ENCODE measurements at places on chromosomes 2 and 18.

DNA sequence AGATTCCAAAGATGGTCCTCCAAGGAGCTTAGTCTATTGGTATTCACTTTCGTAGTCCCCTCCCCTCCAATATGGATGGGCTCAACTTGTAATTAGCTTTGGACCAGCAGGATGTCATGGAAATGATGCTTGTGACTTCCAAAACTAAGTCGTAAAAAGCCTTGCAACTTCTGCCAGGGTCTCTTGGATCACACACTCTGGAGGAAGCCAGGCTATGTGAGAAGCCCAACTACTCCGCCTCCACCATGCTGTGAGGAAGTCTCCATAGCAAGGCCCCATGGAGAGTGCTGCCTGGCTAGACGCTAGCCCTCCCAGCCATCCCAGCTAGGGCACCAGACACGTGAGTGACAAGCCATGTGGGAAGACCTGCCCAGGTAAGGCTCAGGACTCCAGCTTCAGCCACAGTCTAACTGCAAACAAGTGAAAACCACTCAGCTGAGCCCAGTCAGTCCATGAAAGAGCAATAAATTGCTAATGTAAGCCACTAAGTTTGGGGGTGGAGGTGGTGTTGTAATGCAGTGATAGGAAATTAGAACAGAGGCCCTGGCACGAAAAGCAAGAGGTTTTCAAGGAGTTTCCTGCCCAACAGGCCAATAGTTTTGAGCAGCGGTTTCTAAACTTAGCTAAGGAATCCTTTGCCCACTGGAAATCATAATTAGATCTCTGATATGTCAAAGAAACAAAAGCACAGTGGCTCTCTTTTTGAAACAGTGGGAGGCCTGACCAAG is 77.5 kb upstream of the GLI2 start:
- no peak for DNase-seq

DNA sequence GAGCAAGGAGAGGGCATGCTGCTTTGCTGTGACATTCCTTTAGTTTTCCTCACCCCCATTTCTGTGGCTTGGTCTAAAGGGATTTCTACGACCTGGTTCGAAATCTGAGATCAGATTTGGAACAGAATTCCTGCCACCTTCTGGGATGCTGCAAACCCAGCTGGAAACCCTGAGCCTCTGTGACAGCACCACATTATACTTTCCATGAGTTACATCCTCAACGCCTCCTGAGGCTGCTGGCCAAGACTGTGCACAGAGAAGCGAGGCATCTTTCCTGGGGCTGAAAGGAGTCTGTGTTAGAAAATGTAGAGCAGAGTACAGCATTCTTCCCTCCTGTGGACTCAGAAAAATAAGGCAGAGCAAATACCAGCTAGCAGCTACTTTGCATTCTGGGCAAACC is 138.1 kb upstream of the CHAC2 start:
- DNase-seq, result no peak

- no peak for DNase-seq
Measured at GRCh38 chr18:76975577-76976110, 153.3 kb downstream of the ZNF236 start.

DNA sequence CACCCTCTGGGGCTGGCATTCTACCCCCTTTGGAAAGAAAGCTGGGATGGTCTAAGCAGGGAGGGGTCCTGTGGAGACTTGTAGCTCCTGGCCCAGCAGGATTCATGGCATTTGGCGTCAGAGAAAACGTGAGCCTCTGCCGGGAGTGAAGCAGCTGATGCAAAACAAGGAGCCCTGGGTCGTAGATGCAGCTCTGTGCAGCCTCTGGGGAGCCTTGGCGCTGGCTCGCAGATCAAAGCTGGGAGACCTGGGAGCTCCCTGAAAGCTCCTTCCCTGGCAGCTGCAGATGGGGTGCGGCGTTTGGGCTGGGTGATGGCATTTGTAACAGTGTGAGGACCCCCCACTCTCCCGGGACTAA is 148.3 kb downstream of the KLHL29 start:
- DNase-seq, result no peak

DNA sequence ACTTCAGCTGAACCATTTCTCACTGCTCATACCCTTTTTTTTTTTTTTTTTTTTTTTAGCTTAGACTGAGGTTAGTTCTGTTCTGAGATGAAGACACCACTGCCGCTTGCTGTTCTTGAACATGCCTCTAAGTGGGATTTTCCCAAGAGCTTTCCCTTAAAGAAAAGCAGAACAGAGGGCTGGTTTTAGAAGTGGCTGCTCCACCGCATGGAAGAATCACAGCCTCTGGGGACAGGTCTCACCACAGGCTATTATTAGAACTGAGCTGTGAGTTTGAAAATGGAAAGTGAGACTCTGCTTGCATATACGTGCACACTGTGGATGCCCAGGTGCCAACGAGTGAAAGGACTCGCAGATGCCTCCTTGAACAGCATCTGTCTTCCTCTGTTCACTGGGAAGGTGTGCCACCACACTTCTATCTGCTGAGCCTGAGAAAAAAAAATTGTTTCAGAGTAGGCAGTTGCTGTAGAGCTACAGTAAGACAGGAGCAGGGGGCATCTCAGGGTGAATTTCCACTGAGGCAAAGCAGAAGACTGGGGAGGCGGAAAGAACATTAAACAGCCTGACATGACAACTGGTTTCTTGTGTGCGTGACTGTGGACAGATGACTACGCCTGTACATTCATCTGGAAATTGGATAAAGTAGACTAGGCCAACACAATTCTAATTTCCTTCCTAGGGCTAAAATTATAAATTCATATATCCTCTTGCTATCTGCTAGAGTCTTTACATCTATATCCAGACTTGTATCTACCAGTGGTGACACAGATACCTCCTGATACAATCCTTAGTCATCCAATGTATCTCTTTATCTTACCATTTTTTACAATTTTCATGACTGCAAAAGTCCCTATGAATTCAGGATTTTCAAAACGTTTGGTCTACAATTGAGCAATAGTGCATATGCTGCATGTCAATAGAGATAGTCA is 1045.7 kb upstream of the CELF4 start:
- DNase-seq, result no peak

- DNase-seq, result no peak
Measured at GRCh38 chr2:109266496-109266895, 137.5 kb downstream of the SH3RF3 start.

DNA sequence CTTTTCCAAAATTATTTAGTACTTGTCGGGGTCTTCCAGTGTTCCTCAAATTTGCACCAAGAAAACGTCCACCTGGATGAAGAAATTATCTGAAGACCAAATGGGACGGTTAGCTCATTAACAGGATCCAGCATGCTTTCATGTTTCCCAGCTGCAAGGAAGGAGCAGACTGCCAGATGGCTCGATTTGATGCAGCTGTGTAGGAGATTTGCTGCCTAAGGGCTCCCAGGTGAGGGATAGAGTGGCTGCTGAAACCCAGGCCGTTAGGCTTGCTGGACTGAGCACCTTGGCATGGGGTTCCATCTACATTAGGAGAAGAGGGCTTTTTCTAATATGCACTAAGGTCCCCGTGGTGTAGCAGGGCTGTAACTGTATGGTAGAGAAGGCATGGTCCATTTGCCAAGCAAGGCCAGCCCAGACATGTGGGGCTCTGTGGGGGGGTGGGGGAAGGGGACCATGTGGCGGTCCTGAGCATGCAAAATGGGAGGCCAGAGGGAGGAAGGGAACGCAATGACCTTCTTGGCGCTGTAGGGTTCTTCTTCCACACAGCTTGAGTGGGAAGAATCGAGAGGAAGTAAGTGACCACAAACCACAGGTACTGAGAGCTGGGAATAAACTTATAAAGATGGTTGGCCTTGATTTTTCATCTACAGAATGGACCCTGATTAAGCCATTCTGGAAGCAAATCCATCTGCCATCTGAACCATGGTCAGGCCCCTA is 144.0 kb downstream of the TMEM163 start:
- no peak for DNase-seq

DNA sequence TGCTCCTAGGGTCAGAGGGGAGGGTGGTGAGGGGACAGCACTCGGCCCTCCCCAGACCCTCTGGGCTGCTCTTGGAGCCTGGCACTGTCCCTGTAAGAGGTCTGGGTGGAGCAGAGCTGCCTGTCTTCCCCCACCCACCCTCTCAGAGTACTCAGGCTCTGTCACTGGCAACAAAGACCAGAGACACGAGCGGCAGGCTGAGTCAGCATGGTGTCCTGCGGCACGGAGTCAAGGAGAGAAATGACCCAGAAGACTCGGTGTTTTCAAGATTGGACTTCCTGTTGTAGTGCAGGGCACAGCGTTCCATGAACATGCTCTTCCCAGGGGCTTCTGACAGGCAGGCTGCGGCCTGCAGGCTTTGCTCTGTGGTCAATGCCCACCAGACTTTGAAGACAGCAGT is 19.9 kb downstream of the SIGLEC15 start:
- DNase-seq, result no peak

DNA sequence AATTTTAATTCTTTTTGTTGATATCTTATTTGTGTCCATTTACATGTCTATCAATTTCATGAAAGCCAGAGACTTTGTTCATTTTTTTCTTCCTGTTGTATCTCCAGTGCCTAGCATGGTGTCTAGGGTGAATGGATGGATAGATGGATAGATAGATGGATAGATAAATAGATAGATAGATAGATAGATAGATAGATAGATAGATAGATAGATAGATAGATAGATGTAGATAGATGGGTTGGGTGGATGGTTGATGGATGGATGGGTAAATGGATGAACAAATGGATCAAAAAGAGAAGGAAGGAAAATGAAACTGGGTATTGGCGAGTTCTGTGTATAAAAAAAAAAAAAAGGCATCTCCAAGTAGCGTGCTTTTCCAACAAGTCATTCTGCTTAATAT is 120.5 kb downstream of the FAM124B start:
- DNase-seq, result no peak

DNA sequence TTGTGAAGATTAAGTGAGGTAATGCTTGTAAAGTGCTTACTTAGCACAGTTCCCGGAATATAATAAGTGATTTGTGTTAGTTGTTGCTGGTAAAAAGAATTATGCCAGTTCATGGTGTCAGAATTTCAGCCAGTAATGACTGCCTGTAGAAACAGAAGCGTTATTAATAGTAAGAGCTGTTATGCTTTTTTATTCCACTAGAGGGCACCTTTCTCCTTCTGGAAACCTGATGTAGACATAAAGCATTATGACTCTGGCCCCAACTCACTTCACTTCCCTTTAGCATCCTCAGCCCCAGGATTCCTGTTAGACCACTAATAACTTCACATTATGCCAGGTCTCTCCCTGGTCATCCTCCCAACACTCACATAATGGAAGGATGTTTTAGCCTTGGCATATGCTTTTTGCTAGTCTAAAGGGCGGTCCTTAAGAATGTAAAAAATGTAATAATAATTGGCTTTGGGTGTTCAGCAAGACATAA is 34.9 kb downstream of the C18orf54 start:
- DNase-seq, result peak; percentile 60

DNA sequence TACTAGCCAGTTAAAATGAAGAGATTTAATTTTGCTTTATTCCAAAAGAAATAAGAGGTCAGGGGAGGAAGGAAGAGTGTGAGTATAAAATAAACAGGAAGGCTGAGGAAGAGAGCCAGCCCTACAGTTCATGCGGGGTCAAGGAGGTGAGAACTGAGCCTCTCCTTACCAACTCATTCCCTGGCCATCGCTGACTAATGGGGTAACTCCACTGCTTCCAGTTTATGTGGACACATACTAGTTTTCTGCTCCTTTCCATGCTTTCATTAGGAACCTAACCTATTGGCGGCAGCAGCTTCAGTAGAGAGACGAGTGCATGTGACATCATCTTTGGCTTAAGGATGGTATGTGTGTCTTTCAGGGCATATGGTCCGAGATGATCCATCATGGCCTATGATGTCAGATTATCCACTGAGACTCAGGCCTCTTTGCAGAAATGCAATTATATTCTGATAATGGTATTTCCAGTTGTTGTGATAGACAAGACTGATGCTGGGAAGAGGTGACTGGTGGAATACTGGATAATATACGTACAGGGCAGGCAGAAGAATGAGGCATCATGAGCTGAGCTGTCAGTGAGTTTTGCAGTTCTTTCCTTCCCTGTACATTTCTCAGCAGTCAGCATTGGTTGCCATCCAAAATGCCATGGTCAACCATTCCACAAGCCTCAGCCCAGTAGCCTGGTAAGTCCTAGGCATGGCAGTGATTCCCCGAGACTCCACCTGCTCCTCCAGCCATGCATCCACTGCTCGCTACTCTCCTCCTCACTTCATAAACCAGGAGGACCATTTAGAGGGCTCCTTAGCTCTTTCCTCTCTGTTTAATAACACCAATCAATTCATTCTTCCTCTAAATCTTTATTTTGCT is 184.6 kb upstream of the OSR1 start:
- DNase-seq, result no peak

GRCh38 chr2:66498289-66498975 is 63.5 kb downstream of the MEIS1 start:
- DNase-seq, result no peak

DNA sequence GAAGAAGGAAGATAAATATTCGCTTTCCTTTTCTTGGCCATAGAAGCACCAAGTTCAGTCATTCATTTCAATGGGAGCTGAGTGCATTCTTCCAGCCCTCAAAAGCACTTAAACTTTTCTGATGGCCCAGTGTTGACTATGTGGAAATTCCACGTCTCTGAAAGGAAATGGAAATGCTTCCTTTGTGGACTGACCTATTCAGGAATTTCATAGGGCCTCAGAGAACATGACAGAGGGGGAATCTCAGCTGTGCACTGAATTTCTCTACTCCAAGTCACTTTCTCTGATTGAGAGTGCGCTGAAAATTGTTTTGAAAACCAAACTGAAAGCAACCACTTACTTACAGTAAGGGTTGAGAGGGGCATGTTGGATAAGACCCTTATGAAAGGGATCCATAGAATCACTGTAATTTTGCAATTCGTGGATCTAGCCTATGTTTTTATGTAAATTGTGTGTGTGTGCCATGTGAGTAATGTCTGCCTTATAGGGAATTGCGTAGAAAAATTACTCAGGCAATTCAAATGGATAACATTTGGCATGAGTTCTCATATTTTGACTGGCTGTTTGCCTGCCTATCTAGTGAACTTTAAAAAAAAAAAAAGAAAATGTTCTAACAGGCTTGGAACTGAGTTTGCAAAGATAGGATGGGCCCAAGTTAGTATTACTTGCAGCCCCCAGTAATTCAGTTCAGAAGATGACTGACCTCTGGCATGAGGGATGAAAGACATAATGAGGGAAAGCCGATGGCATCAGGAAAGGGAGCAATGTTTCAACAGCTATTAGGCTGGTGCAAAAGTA is 437.0 kb downstream of the PTPRM start:
- DNase-seq, result no peak

- DNase-seq, result no peak
Measured at GRCh38 chr2:233036162-233036838, 3.8 kb downstream of the NEU2 start.

DNA sequence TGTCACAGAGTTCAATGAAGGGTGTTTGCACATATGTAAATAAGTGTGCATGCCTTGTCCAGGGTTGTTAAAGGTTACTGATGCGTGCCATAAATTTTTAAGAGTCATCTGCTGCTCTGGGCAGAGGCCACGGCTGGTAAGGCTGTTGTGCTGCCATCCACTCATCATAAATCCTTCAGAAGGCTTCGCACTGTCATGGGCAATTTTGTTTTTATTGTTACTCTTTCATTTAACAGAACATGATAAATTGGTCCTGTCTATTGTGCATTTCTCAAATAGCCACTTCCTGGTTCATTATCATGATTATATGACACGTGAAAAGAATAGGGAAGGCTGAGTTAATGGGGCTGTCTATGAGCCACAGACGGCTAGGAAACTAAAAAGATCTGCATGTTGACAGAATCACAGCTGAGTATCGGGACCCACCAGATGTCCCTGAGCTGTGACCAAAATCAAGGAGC is 634.3 kb upstream of the SOX11 start:
- peak; percentile 82 for DNase-seq
